ENCODE measurements at places on chromosomes 1 and 21.

DNA sequence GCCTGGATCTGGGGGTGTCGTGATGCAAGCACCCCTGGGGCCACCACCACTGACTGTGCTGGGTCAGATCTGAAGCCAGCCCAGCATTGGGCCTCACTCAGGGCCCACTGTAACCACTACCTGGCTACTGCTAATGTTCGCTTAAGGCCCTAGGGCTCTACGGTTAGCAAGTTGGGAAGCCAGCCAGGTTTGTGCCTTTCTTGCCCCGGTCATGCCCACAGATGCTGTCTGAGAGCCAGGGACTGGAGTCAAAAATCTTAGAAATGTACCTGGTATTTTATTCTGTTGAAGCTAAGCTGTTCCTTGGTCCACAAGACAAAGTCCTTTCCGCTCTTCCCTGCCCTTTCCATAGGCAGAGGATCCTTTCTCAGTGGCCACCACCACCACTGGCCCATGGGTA, 15.2 kb upstream of the FCRL3 start:
- no peak for DNase-seq

GRCh38 chr1:115077286-115077983, 11.9 kb downstream of the TSPAN2 start:
- DNase-seq = no peak

DNA sequence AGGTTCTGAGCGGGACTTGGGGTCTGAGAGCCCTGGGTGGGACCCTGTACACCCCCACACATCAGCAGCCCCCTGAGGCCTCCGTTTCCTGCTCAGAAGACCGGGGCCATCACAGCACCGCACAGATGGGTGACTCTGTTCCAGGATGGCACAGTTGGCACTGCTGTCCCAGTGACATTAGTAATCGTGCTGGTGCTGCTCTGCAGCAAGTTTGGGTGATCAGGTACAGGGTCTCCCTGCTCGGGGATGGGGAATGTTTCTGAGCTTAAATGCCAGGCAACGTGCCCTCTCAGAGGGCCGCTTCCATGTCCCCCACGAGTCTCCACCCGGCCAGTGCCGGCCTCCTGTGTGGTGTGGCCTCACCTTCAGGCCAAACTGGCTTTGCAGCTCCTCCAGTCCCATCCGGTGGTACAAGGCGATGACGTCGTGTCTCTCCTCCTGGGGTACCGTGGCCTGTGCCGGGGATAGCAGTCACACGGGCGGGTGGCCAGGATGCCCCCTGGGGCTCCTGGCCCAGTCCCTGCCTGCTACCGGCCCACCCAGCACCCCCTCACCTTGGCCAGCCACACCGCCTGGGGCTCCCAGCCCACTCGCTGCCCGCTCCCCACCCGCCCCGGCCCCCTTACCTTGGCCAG, 17.1 kb downstream of the PRXL2B start:
- DNase-seq = no peak

GRCh38 chr1:63887809-63888208, 114.0 kb downstream of the ROR1 start:
- no peak for DNase-seq

- DNase-seq = no peak
Observed at GRCh38 chr1:59094001-59094400, 202.9 kb upstream of the FGGY start.

GRCh38 chr1:186499571-186499970, 38.7 kb upstream of the PDC start:
- no peak for DNase-seq

DNA sequence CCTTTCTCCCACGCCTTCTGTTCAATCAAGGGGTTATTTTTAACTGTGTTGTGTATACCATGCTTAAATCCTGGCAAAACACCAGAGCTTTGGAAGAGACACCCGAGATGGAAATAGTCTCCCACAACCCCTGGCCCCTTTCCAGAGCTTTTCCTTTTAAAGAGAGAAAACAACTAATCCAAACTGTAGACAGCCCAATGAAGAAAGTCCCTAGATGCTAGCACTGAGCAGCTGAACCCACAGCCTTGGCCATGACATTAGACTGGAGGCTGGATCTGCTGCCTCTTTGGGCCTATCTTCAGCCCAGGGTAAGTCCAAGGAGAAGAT, 64.9 kb upstream of the ARTN start:
- DNase-seq = no peak

DNA sequence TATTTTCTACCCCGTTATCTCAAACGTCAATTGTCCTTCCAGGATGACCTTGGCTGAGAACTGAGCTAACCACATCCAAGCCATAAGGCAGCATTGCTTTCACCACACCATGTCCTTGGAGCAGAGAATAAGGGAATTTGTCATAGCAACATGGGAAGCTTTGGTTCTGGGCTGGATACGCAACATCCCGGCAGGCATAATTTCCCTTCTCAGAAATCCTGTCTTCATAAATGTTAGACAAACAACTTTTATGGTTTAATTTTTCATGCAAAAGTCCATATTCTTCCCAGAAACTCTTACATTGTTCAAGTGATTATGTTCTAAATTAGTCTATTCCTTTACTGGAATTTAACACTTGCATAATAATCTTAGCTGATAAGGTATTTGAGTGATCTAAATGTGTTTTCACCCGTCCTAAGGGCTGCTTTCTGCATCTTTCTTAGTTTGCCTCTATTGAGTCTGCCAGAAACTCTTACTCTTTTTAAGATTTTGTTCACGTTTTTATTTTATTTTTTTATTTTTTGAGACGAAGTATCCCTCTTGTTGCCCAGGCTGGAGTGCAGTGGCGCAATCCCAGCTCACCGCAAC, 51.8 kb downstream of the KCNJ15 start:
- no peak for DNase-seq

DNA sequence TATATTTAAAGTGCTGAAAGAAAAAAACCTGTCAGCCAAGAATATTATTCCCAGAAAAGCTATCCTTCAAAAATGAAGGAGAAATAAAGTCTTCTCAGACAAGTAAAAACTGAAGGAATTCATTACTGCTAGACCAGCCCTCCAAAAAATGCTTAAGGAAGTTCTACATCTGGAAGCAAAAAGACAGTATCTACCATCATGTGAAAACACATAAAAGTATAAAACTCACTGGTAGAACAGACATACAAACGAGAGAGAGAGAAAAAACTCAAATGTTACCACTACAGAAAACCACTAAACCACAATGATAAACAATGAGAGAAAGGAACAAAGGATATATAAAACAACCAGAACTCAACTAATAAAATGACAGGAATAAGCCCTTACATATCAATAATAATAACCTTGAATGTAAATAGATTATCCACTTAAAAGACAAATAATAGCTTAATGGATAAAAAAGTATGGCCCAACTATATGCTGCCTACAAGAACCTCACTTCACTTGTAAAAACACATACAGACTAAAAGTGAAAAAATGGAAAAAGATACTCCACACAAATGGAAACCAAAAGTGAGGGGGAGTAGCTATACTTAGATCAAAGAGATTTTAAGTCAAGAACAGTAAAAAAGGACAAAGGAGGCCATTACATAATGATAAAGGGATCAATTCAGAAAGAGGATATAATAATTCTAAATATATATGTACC, 22.0 kb downstream of the NSL1 start:
- no peak for DNase-seq

GRCh38 chr1:70874063-70874462, 173.6 kb downstream of the PTGER3 start:
- DNase-seq = no peak

DNA sequence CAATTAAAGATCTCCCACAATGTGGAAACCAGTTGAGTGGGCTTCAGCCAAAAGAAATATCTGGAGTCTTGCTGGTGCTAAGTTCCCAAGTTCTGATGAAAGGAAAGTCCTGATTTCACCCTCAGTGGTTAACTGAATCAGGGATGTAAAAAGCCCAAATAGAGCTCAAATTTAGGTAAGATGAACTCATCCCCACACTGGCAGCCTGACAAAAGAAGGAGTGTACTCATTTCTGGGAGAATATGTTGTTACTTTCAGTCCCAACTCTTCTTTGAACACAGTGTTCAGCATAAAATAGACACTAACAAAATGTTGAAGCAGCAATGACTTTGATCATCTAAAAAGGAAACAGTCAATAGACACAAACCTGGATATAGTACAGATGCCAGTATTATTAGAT, 91.7 kb downstream of the CHRM3 start:
- no peak for DNase-seq

DNA sequence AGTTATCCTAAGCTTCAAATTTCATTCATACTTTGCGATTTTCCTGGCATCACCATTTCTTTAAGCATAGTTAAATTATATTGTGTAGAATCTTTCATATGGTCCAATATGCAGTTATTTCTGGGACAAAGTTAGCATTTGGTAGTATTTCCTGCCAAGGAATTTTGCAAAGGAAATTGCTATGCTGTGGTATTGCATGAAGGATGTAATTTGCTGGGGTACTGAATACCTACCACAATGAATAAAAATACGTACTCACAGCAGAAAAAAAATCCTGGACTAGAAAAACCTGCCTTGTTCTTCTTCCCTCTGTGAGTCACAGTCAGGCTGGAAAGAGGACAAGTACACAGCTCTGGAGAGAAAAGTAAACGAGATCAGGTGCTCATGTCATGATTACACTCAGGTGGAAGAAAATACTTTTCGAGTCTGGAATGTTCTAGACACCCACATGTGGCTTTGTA, 241.2 kb downstream of the PTBP2 start:
- DNase-seq = no peak

DNA sequence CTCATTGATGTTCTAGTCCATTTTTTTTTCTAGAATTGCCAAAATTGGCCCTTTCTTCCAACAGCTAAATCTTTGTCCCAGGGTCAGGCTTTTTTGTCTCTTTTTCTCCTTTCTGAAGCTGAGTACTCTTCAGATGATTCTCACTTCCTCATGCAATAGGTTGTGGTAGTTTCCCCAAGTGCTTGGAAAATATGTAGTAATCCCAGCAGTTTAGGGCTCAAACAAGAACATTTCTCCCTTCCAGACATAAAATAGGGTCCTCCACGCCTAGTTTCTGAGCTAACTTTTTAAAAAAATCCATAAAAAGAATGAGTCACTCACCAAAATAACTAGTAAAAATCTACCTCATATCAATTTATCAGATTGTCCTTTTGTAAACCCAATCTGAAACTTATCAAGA, 10.0 kb upstream of the MCOLN3 start:
- no peak for DNase-seq

GRCh38 chr1:239870194-239870593, 221.5 kb upstream of the FMN2 start:
- DNase-seq = no peak

DNA sequence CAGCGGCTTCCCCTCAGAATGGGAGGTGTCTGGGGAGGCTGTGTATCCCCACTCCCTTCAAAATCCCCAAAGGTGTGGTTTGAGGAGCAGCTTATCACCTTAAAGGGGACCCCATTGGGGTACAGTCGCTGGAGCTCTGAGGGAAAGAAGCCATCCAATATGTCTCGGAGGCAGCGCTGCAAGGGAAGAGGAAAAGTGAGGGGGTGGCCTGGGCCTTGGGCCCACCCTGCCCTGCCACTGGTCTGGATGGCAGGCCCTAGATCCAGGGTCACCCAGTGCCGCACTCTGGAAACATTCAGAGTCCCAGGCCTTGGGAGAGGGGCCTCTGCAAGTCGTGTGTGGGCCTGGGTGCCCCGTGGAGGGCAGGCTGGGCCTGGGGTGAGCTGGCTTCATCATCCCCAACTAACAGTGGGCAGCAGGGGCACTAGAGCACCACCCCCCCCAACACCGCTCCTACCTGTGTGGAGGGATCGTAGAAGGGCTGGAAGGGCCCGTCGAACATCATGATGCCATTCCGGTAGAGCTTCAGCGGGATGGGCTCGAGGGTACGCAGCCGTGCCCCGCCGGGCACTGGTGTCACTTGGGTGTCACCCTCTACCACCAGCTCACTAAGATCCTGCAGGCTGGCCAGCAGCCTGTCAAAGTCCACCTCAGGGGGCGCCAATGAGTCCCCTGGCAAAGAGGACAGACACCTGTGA, 5.6 kb downstream of the SH3BGRL3 start:
- DNase-seq = no peak

GRCh38 chr1:233777566-233777965, 126.9 kb upstream of the SLC35F3 start:
- no peak for DNase-seq

- DNase-seq = no peak
Observed at GRCh38 chr1:65480684-65481405, 60.4 kb downstream of the LEPR start.
